Stimulated activated CD4-positive, alpha-beta T cell treated with anti-CD3 and anti-CD28 coated beads, Interleukin-4, amount 100 ng/mL, for 24 hours (primary cell): ENCODE measurements at places on chromosomes 13 and 19.

- DNase-seq = no peak
Measured at GRCh38 chr13:85638815-85639393, 160.3 kb downstream of the SLITRK6 start.

DNA sequence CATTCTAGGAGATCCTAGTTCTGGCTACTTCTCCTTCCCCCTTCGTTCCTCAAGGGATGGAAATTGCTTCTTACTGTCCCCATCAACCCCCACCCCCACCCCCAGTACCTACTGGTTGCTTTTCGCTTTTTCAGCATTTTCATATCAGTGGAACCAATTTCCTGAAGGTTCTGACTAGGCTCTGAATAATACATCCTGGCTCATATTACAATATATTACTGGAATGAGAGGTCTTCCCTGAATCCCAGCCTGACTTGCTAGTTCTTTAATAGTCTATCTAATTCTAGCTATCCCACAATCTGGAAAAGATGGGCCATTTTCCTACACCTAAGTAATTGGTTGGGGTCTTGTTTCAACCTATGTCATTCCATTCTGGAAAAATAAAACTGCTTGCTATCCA lies 207.4 kb downstream of the COG6 start:
- DNase-seq = no peak

- DNase-seq = peak; percentile 79
Measured at GRCh38 chr19:45444318-45445041, 20.8 kb upstream of the ERCC1 start.

- no peak for DNase-seq
Measured at GRCh38 chr19:21584537-21584936, 79.1 kb downstream of the ZNF429 start.

DNA sequence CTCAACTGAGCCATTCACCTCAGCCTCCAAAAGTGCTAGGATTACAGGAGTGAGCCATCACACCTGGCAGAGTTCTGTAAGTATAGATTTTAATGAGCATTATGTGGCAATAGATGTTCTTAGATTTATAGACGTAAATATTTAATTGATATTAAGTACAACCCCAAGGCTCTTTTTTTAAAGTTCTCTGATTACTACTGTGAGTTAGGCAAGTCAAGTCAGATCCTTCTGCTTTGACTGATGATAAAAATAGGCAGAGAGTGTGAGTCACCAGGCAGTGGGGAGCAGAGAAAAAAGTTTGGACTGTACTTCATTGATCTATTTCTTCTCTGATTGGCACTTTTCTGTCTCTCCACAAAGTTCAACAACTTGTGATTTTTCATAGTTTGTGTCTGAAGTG lies 1379.9 kb downstream of the UQCRFS1 start:
- no peak for DNase-seq
